ENCODE measurements at places on chromosomes 4 and X.
A peak's percentile ranks its signal among the peaks of the same experiment; 100 is the strongest.

DNA sequence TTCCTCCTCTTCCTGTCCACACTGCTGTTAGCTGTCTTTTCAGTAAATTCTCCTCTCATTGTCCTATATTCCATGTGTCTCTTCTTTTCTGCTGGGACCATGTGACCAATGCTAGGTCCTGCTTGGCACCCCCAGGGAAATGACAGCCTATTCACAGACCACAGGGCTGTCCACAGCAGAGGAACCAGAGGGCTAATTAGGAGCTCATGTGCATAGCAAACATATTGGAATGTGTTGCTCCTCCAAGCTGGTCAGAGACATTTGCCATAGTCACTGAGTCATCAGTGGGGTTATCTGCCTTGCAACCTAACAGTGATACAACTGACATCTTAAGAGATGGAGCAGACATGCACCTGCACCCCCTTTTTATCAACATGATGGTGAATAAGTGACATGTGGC lies 67.9 kb upstream of the PUDP start:
- DNase-seq, result no peak

GRCh38 chr4:536351-536972 lies 37.5 kb downstream of the PIGG start:
- no peak for DNase-seq

- DNase-seq, result no peak
Measured at GRCh38 chrX:121876305-121876704, 828.9 kb downstream of the GLUD2 start.

DNA sequence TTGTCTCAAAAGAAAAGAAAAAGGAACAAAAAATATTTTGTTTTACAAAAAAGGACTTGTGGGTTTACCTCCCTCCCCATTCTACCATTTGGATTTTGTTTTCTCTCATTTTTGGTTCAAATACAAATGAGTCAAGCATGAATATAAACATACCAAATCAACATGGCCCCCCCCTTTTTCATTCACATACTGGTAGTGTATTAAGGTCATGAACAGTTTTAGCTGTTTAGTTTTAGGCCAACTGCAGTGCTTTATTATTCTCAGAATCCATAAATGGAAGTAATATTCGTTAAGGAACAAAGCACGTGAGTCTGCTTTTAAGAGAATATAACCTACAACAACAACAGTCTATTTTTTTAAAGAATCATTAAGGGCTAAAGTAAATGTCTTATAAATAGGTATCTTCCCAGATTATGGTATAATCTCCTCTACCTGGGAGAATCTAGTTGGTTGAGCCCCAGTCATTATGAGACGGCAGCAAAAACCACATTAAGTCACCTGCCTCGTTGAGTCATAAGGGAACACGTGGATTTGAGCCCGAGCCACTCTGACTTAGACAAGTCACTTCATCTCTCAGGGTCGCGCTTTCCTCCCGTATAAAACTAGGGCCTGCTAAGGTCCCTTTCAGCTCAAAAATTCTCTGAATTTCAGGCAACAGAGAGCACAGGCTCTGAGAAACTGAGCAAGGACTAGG lies 26.7 kb downstream of the BCLAF3 start:
- no peak for DNase-seq

DNA sequence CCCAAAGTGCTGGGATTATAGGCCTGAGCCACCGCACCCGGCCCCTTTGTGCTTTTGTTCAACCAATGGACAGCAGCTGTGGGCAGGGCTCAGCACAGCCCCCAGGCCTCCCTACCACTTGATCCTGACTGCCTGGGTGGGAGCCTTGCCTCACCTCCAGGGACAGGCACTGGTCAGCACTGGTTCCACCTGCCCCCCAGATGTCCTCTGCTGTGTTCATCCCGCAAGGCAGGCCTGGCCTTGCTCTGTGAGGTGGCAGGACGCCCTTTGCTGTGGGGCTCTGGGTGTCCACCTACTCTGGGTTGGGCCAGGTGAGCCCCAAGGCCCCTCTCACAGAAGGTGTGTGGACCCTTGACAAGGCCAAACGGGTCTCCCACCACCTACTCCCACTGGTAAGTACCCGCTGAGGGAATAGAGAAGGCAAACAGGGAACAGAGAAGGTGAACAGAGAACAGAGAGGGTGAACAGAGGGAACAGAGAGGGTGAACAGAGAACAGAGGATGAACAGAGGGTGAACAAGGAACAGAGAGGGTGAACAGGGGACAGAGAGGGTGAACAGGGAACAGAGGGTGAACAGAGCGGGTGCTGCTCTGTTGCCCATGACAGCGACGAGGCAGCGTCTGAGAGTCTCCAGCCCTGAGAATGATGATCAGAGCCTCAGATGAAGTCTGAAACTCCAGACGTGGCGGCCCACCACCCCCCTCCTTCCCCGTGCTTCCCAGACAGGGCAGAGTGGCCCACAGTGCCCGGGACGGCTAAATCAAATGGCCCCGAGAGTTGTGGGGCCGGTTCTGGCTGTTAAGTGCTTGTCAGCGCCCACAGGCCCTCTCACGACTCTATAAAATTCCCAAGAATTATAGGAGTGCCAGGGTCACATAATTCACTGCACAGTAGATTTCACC lies 55.0 kb upstream of the NKX1-1 start:
- no peak for DNase-seq

GRCh38 chrX:132877954-132878536 lies 80.4 kb downstream of the HS6ST2 start:
- DNase-seq, result no peak

- no peak for DNase-seq
Measured at GRCh38 chrX:105700331-105700730, 122.0 kb upstream of the NRK start.

DNA sequence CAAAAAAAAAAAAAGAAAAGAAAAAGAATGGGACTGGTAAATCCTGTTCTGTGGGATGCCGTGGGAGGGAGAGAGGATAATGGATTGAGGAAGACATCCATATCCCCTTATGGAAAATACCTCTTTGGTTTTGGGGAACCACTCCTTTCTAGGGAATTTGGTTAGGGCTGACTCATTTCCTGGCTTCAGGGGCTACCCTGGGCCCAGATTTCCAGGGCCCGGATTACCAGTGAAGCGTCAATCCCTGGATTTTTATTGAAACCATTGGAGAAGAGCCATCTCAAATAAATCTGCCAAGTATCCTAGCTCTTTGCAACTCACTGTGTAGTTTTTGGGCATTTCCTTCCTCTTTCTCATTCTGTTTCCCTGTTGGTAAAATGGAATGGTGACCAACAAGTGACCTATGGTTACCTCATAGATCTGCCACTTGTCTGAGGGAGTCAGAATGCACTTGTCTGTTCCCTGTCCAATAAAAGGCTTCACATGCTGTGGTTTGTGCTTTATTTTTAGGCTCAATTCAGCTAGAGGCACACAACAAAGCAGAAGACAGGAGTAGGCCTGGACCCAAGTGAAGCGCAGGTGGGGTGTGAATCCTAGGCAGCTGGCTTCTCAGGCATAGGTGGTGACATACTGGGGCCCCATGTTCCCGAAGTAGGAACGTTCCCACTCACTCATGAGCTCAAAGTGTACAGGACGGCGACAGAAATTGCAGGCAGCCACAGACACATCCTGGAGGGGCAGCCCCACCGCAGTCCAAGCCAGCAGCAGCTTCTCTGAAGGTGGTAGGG lies 8.6 kb downstream of the APEX2 start:
- DNase-seq, result no peak

DNA sequence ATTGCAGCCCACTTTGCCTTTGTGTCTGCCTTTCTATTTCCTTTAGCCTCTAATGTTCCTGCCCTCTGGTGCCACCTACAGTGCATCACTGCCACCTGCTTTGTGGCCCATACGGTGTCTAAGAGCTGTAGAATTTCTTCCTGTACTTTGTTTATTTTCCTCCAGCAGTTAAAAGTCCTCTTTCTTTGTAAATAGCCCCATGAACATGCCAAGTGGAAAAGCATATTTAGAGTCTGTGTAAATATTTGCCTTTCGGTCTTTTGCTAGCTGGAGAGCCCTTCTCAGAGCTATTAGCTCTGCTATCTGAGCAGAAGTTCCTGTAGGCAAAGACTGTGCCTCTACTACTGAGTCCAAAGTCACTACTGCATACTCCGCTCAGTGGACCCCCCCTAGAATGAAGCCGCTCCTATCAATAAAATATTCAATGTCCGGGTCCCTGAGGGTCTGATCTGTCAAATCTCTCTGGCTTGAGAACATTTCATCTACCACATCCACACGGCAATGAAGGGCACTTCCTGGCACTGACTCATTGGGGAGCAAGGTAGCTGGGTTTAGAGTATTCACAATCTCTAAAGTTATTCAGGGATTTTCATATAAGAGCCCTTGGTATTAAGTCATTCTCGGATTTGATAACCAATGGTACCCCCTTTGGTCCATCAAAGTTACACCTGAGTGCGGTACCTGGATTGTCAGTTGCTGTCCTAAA lies 36.3 kb downstream of the SULT1E1 start:
- no peak for DNase-seq

GRCh38 chr4:36255577-36255976 lies 11.3 kb upstream of the ARAP2 start:
- DNase-seq, result no peak

DNA sequence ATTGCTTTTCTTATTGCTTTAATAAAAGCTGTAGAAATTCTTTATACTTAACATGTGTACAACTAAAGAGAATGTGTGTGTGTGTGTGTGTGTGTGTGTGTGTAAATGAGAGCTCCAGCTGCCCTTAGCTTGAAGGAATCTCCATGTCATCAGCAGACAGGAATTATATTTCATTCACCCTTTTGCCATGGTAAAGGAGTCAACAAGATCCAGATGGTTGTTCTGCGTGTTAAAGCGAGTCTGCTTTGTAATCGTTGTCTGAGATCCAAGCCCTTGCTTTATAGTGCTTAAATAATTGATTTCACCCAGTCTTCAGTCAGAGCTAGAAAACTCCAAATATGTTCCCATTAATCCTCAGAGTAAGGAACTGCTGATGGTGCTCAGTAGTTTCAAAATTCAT lies 285.5 kb downstream of the PDGFC start:
- no peak for DNase-seq

- DNase-seq, result no peak
Measured at GRCh38 chr4:186651624-186652023, 72.0 kb downstream of the FAT1 start.

GRCh38 chrX:44431194-44431593 lies 87.7 kb upstream of the EFHC2 start:
- no peak for DNase-seq

- DNase-seq, result no peak
Measured at GRCh38 chr4:17511509-17511949, 361 bp downstream of the QDPR start.

DNA sequence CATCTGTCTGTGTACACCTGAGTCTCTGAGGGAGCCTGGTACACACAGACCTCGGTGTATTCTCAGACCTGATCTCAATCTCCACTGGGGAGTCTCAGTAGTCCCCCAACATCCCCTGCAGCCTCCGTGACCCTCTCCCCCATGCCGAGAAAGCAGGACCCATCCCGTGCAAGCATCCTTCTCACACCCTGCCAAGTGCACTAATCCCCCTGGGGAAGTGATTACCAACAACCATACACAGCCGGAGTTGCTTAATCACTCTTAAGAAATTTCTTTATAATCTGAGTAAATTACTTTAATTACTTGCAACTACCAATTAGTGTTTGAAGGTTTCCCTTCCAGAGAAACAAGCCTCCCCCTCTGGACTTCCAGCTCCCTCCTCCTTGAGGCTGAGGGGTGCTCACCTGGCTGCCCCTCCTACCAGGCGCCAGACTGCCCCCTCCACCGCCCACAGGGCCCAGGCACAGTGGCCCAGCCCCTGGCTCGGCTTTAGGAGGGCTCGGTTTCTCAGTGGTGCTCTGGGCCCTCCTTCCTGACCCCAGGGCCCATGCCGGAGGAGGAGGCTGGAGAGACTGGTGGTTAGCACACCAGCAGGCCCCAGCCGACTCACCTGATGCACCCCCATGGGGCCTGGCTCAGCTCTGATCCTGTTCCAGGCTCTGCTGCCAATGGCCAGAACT lies 43.8 kb downstream of the PJA1 start:
- DNase-seq, result no peak

GRCh38 chr4:15343581-15343980 lies 84.3 kb upstream of the C1QTNF7 start:
- DNase-seq, result no peak

GRCh38 chrX:56233100-56233499 lies 944 bp downstream of the KLF8 start:
- DNase-seq, result no peak

GRCh38 chr4:37686373-37687193 lies at the start of gene RELL1:
RELL1 (minus strand) TSS chr4:37686376; CDS start chr4:37686287, 89 bp downstream.
- DNase-seq, result peak; percentile 96

GRCh38 chrX:12981880-12982279 lies 7.0 kb downstream of the TMSB4X start:
- no peak for DNase-seq

GRCh38 chrX:51742586-51742985 lies 656 bp upstream of the GSPT2 start:
- DNase-seq, result no peak

DNA sequence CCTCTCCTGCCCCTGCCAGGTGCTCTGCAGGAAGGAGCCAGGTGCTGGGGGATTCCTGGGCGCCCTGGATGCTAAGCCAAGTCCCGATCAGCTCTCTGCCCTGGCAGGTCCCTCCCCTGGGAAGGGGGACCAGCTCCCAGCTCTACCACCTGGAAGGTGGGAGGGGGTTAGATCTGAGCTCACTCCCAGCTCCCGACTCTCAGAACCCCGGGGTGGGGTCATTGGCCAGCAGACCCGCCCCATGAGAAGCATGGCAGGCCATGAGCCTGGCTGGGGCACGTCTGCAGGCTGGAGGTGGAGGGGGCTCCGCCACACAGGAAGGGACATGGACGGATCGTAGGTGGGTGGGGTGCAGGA lies 83.4 kb upstream of the NKX1-1 start:
- DNase-seq, result no peak

- DNase-seq, result no peak
Measured at GRCh38 chrX:19563327-19563726, 48.0 kb upstream of the MAP3K15 start.
